ENCODE measurements at places on chromosomes 7 and 10.

DNA sequence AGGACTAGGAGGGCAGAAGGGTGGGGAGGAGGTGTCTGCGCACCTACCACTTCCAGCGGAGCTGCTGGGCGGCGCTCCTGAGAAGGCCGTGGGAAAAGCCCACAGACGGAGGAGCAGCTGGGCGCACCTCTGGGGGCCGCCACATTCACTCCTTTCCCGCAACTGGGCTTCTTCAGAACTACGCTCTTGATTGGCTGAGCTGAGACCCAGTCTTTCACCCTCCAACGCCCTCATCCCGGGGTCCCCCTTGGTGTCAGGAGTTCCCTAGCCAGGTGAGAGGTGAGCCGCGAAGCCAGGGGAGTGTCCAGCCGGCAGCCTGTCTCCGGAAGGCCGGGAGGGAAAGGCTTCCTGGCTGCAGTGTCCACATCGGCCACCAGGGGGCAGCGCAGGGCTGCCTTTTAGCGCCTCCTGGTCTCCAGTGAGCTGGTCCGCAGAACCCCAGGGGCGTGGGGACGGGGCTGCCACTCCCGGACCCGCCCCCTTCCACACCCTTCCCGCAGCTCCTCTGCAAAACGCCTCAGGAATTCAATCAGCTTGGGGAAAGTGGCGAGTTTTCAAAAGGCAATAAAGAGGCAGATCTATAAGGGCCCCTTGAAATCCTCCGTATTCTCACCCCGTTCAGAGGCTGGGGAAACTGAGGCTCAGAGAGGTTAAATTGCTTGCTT lies 98.8 kb downstream of the CHST15 start:
- peak; percentile 6 for DNase-seq

GRCh38 chr7:126569402-126569801 lies 683.3 kb downstream of the GRM8 start:
- no peak for DNase-seq

DNA sequence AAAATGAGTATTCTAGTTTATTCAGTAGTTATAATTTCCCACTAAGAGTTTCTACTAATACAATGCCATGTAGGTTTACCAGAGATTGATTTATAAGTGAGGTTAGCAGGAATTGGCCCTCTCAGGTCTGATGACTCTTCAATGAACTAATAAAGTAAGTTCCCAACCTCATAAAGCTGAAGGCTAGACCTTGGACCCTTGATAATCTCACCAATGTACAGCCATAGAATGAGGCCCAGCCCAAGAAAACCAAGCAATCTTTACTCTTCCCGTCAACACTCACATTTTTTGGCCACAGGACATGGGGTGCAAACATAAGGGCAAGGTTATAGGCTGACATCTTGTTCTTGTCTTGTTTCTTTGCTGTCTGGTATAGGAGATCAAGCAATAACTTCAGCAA lies 33.3 kb downstream of the ARHGAP19 start:
- no peak for DNase-seq

GRCh38 chr10:16441173-16441840 lies 4.5 kb downstream of the PTER start:
- no peak for DNase-seq

DNA sequence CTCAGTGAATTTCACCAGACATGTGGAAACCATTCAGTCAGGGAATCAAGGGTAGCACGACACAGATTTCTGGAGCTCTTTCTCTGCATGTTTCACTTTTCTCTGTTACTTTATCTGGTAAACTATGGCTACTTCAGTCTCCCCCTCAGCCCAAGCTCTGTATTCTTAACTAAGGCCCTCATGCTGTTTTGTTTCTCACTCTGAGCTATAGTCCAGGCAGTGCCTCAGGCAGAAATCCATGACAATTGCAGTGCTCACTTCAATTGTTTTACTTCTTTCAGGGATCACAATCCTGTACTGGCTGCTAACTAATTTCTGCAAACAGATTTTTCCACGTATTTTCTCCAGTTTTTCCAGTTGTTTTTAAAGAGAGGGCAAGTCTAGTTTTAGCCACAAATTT lies 1599.9 kb upstream of the LRRTM3 start:
- no peak for DNase-seq

- DNase-seq: no peak
Observed at GRCh38 chr7:16846601-16847165, 35.1 kb downstream of the AGR3 start.

GRCh38 chr7:53656881-53657280 lies 621.4 kb downstream of the POM121L12 start:
- DNase-seq: no peak

GRCh38 chr7:49986191-49986590 lies 106.9 kb downstream of the ZPBP start:
- no peak for DNase-seq

DNA sequence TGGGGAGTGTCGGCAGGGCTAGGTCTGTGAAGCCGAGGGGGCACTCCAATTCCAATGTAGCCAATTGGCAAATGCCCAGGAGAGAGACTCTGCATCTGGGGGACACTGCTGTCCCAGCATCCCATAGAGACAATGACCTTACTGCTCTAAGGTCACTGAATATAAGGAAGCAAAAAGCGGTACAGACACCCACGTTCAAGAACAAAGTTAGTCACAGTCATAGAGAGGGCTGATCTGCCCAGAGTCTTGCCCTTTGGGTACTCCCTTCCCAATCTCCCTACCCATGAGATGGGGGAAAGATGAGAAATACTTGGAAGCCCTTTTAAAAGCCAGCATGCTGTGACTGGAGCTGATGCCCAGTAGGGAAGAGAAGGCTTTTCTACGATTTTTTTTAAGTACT lies 76.3 kb upstream of the GSDME start:
- DNase-seq: no peak

DNA sequence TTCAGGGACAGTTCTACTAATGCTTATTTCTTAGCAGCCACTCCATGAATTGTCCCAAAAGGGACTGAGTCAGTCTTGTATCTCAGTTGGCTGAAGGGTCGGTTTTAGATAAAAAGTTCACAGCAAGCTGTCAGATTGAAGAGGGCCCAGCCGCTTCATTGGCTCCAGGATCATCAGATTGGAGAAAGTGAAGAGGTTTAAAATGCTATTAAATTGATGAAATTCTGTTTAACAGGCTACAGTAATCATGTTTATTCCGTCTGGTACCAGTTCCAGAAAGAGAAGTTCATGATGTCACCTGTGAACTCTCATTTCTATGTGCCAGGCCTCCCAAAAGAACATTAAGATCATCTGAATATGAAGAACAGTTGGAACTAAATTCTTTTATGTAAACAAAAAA lies 294.4 kb upstream of the BMPER start:
- no peak for DNase-seq

GRCh38 chr10:97078938-97079445 lies 106.8 kb downstream of the SLIT1 start:
- DNase-seq: no peak

- peak; percentile 11 for DNase-seq
Observed at GRCh38 chr10:57657164-57657765, 610.4 kb downstream of the IPMK start.

DNA sequence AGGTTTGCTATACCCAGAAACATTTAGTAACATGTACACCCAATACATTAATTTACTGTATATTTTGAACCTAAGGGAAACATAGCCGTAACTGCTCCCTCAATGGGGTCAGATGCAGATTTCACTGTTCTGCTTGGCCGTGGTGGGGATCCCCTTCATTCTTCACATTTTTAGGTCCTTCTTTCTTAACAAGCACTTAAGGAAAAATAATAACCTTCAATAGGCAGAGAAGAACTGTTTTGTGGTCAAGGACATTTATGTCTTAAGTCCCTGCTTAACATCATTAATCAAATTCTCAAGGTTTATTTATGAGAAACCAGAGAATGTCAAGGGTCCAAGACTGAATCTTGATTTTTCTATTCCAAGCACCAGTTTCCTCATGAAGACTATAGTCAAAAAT lies 592.1 kb upstream of the ANKRD30A start:
- DNase-seq: no peak

DNA sequence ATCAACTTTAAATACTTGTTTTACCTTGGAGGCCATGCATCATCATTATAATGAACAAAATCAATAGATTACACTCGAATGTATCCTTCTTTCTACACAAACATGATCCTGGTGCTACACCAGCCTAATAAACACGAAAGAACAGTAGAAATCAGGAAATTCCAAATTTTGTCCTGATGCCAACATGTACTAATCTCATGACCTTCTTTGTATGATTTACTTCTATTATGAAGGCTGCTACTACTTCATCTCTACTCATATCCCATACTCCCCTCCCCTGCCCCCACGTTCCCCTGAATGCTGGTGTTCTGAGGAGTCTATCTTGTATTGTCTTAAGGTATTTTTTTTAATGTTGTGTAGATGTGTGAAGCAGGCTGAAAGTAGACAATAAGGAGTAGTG lies 315.0 kb downstream of the CACNA2D1 start:
- no peak for DNase-seq

DNA sequence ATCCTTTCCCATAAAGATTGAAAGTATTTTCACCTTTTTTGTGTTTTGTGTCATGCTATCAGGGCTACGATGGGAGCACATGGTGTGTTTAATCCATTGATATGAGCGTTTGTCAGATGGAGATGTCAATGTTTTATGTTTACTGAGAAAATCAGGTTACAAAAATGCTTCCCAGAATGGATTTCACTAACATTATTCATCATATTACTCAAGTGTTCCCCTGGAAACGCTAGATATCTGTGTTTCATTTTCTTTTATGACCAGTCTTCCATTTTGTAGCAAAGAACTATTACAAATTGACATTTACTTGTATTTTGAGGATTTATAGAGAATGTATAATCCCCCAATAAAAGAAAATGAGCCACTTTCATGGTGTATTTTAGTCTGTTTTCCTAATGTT lies 293.5 kb upstream of the AKR1E2 start:
- no peak for DNase-seq

DNA sequence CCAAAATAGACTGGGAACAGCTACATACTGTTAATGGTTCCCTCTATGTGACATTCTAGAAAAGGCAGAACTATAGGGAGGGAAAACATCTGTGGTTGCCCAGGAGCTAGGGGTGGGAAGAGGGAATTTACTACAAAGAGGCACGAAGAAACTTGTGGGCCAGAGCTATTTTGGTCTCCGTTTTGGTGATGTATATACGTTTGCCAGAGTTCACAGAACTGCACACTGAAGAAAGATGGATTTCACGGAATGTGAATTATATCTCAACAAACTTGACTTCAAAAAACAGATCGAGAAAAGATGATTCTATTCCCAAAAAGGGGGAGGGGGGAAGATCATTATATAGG lies 386 bp upstream of the AS3MT start:
- no peak for DNase-seq

- DNase-seq: no peak
Observed at GRCh38 chr10:90977162-90977854, 56.4 kb upstream of the ANKRD1 start.

DNA sequence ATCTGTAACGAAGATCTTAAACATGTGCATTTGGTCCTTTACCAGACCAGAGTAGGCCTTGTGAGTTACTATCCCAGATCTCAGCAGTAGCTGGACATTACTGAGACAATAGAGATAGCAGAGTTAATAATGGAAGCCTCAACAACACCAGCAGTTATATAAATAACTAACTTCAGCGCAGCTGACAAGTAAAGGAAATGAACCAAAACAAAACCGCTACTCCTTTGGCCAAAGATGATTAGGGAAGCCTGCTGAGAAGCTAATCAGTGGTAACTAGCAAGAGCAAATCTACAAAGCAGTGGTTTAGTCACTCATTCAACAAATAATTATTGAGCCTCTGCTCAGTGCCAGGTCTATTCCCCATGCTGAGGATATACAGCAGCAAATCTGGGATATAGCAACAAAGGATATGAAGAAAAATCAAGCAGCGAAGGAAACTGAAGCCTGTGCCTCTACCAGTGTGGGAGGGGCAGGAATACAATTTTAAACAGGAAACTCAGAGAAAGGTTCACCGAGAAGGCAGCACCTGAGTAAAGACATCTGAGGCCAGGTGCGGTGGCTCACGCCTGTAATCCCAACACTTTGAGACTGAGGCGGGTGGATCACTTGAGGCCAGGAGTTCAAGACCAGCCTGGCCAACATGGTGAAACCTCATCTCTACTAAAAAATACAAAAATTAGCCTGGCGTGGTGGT lies 103.6 kb downstream of the ELMO1 start:
- no peak for DNase-seq

DNA sequence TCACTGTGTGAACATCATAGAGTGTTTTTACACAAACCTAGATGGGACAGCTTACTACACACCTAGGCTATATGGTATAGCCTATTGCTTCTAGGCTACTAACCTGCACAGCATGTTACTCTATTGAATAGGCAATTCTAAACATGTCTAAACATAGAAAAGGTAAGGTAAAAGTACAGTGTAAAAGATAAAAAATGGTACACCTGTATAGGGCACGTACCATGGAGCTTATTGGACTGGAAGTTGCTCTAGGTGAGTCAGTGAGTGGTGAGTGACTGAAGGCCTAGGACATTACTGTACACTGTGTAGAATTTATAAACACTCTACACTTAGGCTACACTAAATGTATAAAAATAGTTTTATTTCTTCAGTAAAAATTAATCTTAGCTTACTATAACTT lies 182.0 kb upstream of the THSD7A start:
- DNase-seq: no peak

DNA sequence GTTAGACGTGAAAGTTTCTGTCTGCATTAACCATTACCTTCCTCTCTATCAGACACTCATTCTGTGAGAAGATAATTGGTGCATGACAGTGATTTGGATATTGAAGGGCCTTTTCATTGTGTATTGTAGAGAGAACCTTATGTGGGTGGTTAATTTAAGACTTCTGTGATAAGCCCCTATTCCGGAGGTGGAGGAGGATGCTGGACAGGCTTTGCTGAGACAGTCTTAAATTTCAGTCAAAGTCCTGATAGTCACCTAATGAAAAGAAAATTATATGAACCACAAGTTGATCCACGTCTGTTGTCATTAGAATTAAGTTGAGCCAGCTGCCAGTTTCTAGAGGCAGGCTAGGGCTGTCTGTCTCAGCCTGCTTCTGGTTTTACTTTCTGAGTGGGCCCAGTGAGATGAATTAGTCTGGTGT lies 62.9 kb downstream of the CELF2 start:
- DNase-seq: no peak

DNA sequence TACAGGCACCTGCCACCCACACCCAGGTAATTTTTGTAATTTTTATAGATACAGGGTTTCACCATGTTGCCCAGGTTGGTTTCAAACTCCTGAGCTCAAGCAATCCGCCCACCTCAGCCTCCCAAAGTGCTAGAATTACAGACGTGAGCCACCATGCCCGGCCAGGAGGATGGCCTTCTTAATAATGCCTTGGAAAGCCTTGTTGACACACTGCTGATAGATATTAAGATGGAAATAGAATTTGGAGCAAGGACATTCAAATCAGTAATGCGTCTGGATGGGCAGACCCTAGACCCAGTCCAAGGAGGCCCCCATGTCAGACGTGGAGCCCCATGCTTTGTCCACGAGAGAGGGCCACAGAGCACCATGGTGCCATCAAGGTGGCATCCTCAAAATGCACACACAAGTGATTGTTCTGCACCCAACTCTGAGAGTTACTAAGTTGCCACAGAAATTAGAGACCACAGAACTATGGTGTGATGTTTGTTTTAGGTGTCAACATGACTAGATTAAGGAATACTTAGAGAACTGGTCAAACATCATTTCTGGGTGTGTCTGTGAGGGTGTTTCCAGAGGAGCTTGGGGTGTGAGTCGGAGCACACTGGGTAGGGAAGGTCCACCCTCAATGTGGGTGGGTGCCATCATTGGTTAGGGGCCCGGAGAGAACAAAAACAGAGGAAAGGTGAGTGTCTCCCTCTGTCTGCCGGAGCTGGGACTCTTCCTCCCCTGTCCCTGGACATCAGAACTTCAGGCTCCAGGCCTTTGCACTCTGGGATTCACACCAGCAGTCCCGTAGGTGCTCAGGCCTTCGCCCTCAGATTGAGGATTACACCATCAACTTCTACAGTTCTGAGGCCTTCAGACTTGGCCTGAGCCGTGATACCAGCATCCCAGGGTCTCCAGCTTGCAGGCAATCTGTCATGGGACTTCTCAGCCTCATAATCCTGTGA lies 34.5 kb downstream of the EBF3 start:
- no peak for DNase-seq
